Neural progenitor cell (in vitro differentiated cells): ENCODE measurements at places on chromosomes 4 and X. TPM values are rescaled to one million over a fixed set of nuclear protein-coding genes. Genes with fewer than 3 reads are reported as not detected.

The MAGEA8 gene
- not detected in 2 replicates for total RNA-seq

The ARHGAP6 gene
- total RNA-seq: 1.1 and 1.2 TPM in 2 replicates

The RAB41 gene
- not detected in 2 replicates for total RNA-seq

- no peak overlapping the region for H3K4me3 ChIP-seq
- peaks cover 6% of the 10 kb centered on the region for H3K4me1 ChIP-seq
- no peaks in the 10 kb centered on the region for H3K36me3 ChIP-seq
- no peak for DNase-seq
- no peak overlapping the region for H3K27ac ChIP-seq
Observed at GRCh38 chr4:87117732-87118075, 102.7 kb downstream of the KLHL8 start.

DNA sequence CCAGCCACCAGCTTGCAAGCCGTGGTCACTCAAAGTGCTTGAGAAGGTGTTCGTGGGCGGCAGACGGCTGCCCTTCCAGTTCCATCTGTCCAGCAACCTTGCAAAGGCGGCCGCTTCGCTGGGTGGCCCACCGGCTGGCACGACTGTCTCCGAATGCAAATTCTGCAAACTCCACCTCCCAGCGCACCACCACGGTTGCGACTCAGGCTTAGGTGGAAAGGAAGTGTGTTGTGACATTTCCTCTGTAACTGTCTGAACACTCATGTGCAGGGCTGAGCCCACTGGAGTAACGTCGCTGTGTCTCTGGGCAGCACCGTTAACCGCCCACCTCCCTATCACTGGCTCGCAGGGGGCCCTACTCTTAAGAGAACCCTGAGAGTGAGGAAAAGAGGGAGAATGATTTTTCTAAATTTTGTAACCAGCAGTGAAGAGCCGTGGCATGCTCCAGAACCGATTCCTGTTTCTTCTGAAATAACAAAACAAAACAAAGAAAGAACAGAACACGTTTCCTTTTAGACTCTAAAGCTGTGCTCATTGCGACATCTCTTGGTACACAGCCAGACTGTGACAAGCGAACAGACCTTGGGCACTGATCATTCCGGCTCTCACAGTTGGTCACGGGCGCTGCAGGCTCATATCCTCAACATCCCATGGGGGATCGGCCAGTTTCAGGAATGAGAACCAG, at the start of gene P2RY8:
TSS of gene P2RY8 (minus strand) at position 155 of the 685 bp plus-strand sequence. CDS start 70,627 bp downstream, outside the sequence.
- DNase-seq: no peak
- no peak within 1 kb of the TSS for H3K4me3 ChIP-seq
- no peaks in the 10 kb centered on the region for H3K27me3 ChIP-seq

DNA sequence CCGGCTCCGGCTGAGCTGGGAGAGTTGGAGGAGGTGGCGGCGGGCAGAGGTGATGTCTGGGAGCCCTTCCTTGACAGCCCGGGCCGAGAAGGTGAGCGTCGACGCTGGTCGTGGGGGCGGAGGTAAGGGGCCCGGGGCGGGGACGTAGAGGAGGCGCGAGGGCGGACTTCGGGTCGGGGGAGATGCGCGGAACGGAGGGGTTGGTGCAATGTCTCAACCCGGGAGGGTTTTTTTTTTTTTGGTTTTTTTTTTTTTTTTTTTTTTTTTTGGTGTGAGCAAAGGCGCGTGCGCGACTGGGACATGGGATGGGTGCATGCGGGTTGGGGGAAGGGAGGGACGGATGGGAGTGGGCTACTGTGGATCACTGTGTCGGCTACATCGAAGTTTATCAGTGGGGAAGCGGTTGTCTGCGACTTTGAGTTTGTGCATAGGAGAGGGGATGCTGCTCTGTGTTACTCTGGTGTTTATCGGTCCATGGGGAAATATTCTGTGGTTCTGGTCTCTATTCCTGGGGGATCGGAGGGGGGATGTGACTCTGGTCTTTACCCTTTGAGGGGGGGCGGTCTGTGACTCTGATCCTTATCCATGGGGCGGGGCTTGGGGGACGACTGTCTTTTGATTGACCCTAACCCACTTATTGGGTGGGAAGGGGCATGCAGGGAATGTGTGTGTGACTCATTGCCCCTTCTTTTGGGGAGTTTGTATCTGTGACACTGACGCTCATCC, 537 bp downstream of the RBM10 start:
- H3K4me1 ChIP-seq: no peaks in the 10 kb centered on the region
- no peaks in the 10 kb centered on the region for H3K27me3 ChIP-seq
- peak overlapping the region; percentile 83 for H3K27ac ChIP-seq
- H3K4me3 ChIP-seq: peak overlapping the region; percentile 61
- no peak for DNase-seq

DNA sequence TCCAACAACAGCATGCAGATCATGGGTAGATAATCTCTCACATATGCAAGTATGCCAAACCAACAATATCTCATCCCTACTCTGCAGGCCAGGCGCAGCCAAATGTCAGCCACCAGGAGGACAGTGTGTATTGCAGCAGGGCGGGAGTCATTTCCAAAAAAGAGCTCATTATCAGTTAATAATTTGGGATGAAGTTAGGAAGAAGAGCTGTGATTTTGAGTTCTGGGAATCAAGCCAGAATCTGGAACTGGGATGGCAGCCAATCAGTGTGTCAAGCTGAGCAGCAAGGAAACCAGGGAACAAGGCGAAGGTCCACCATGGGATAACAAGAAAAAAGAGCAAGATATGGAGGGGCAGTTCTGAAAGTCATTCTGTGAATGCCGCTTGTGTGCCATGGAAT, 88.2 kb upstream of the CAMK2D start:
- no peak for DNase-seq
- no peaks in the 10 kb centered on the region for H3K36me3 ChIP-seq
- H3K27me3 ChIP-seq: no peaks in the 10 kb centered on the region
